ENCODE measurements at places on chromosomes 7 and 10.

- DNase-seq: no peak
These were observed 13.7 kb downstream of the DOCK4 start for GRCh38 chr7:112192236-112193154.

DNA sequence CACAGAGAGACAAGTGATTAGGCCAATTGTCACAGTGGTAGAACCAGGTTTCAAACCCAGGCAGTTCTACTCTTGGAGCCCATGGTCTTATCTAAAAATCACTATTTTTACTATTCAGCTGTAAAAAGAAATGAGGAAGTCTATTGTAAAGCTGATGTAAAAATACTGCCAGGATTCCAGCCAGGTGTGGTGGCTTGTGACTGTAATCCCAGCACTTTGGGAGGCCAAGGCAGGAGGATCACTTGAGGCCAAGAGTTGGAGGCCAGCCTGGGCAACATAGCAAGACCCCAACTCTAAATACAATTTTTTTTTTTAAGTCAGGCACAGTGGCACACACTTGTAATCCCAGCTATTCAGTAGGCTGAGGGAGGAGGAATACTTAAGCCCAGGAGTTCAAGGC is 40.4 kb downstream of the HIP1 start:
- no peak for DNase-seq

DNA sequence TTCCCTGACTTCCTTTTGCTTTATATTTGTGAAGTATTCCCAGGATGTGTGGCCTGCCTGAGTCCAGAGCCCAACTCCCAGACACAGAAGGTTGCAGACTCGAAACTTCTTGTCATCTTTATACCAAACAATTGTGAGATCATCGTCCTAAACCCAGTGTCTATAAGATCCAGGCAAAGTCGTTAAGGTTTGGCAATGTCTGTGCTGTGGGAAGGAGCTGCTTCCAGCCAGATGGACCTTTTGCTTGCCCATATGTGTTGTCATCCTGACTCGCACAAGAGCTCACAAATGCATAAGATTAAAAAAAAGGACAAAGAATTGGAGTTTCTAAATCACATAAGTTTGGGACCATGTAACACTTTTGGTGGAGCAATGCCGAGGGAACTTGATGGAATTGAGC is 37.0 kb downstream of the WNT2 start:
- DNase-seq: no peak

DNA sequence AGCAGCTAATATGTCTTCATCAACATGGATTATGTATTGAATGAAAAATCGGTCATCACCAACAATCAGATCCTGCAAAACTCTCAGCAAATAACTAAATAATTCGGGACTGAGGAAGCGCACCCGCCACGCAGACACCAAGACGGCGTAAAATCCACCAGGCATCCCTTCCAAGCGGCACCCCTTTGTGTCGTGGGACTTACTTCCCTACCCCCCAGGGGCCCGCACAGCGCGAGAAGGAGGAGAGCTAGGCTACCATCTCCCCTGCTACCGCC is 721 bp downstream of the ARL3 start:
- peak; percentile 31 for DNase-seq

- no peak for DNase-seq
These were observed 261.9 kb downstream of the SNX10 start for GRCh38 chr7:26553582-26553981.

DNA sequence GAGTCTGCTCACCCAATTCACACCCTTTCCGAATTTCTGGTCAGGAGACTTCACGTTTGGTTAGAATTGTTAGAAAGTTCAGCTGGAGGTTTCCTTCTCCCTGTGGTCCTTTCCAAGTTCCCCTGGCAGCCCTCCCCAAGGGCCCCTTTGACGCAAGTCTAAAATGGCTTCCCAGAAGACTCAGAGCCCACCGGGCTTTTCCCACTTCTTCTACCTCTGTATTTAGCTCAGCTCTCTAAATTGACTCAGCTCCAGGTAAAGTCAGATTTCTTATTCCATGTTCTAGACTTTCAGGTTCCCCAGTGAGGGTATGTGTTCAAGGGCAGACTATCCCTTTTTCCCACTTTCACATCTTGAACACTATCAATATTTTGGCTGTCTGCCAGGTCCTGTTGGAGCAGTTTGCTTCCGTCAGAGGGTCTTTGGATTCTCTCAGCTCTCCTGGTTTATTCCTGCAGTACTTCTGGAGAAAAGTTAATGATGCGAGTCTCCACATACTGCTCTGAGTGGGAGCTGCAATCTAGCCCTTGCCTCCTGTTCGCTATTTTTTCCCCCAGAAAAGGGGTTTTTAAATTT is 53.1 kb upstream of the ZNF273 start:
- DNase-seq: no peak

DNA sequence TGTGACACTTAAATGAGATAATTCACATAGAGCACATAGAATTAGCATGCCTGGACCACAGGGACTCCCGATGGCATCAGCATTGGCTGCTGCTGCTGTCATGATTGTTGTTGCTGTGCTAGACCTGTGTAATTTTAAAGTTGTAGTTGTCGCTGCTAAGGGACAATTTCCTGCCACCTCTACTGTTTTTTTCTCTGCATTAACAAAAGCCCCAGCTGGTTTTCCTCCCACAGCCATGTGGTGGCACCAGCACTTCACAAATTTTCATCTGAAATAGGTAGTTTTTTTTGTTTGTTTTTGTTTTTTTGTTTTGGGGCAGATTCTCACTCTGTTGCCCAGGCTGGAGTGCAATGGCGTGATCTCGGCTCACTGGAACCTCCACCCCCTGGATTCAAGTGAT is 25.4 kb upstream of the PRXL2A start:
- DNase-seq: peak; percentile 16

GRCh38 chr10:131591936-131592335 is 280.4 kb upstream of the TCERG1L start:
- DNase-seq: no peak

DNA sequence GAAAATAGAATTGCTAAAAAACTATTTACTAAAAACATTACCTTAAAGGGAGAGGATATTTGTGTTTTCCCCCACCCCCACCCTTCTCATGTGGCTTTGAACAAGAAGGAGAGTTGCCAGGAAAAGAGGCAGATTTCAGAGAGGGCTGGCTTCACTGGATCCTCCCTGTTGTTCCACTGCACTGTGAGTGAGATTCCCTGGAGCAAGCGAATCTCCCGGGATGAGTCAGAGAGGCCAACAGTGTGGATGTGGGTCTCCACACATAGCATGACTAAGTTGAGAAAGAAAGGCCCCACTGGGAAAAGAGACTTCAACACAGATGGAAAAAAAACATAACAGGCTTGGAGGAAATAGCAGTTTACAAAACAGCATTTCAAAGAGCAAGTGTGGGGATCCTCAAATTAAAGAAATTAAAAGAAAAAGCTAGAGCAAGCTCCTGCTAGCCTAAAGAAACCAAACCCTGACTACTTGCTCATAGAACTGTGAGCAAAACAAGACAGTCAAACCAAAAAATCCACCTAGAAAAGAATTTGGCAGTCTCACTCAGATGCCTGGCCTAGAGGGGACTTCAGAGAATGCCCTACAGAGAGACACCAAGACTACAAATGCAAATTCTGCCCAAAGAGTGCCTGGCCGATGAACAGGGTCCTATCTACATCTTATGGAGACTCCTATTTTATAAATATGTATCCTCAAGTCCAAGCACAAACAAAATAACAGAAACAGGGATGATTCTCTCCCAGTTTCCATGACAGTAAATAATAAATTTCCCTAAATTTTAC is 3.4 kb downstream of the CAV1 start:
- DNase-seq: no peak

DNA sequence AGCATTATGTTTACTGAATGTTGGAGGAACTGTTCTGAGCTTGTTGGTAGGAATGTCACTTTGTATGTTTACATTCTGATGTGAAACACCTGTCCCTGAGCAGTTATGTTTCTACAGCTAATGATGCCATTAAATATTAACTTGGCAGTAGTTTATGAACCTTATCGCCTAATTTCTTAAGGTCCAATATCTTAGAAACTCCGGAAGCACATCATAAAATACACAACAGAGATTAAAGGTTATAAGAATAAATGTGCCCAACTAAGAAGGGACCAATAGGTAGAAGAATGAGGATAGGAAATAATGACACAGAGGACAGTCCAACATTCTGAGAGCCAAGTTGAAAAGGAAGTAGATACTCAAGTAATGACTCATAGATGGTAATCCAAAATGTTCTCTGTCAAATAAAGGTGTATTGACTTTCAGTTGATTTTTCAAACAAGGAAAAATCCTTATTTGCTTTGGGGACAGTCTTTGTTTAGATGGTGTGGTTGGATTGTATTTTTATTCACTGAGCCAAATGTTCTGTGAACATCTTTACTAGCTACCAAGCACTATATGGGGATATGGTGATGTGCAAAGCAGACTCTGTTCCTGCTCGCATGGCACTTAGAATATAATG is 31.9 kb downstream of the LCOR start:
- DNase-seq: no peak

GRCh38 chr10:34931216-34931615 is 116.1 kb upstream of the PARD3 start:
- DNase-seq: no peak

- no peak for DNase-seq
These were observed 63.8 kb downstream of the ZNF438 start for GRCh38 chr10:30967650-30968410.

Measured in stimulated activated CD4-positive, alpha-beta T cell treated with anti-CD3 and anti-CD28 coated beads, Interleukin-2, amount 100 ng/mL, for 4 hours (primary cell).